ENCODE measurements at places on chromosomes 1 and 21.

DNA sequence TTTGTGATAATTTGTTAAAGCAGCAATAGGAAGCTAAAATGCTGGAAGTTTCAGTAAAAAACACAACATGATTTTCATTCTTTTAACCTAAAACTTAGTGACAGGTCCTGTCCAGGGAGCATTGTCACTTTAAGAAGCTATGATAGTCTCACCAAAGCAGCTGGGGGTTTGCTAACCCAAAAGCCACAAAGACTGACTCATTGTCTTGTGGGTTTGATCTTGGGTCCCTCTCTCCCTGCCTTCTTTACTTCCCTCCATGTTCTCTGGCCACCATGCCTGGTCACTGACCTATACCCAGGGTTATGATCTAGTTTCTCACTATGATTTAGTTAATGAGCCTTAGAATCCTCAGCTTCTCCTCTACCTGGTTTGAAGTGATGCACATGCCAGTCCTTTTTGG, 213.5 kb upstream of the PTGFR start:
- DNase-seq = no peak

DNA sequence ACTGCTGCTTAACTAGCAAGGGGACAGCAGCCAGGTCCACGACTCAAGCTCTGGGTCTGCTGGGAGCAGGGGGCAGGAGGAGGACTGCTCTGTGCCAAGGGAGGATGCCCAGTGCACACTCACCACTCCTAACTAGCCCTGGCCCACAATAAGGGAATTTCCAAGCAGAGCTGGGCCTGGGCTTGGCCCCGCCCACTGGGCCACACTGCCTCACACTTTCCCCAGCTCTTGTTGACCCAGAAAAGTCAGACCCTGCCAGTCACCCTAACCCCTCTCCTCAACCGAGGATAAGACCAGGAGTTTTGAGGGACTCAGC, 18.7 kb downstream of the SLC9A1 start:
- no peak for DNase-seq

GRCh38 chr1:87897481-87897880, 568.8 kb downstream of the LMO4 start:
- no peak for DNase-seq

GRCh38 chr1:32336963-32337675, 1.1 kb upstream of the MARCKSL1 start:
- DNase-seq = no peak

DNA sequence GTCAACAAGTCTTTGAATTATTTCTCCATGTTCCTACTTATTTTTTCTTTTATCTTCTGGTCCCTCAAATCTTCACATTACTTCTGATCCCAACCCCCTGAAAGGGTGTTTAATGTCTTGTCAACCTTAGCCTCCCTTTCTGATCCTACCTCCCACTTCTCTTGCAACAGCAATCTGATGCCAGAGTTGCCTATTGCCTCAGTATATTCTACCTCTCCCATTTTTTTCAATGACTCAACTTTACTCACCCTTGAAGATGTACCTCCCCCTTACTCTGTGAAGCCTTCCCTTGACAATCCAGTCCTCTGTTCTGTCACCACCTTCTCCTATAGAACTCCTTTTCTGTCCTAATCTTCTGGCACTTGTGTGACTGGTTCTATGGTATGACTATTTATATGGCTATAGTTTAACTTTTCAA, 99.5 kb upstream of the CD55 start:
- no peak for DNase-seq
